ENCODE measurements at places on chromosomes 13 and 19.

DNA sequence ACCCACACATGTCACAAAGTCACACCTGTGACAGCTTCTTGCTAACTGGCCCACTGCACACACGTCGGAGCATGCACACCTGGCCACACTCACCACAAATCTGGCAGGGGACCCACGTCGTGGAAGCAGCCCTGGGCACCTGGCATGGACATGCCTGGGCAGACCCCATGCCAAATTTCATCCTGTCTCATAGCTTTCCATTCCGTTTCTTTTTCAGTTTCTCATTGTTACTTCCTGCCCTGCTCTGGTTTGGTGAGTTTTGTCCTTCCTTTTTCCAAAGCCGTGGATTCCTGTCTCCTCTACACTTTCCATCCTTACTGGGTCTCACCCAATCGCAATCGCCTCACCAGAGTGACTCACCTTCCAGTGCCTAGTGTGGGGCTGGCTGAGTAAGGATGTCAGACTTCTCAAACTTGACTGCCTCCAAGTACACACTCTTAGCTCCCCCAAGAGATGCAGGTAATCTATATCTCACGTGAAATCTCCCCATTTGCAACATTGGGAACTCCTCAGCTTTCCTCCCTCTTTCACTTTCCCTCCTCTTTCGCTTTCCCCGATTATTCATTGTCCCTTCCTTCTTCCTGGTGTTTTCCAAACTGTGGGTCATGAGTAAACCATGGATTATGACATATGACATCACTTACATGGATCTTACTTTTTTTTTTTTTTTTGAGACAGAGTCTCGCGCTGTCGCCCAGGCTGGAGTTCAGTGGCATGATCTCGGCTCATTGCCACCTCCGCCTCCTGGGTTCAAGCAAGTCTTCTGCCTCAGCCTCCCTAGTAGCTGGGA is 1.6 kb upstream of the BBC3 start:
- DNase-seq = peak; percentile 67

- peak; percentile 84 for DNase-seq
These were observed 25.2 kb upstream of the HIF3A start for GRCh38 chr19:46271481-46272197.

GRCh38 chr13:112877539-112877938 is 91.5 kb upstream of the MCF2L start:
- DNase-seq = no peak

GRCh38 chr13:75312884-75313520 is 169.0 kb downstream of the TBC1D4 start:
- no peak for DNase-seq

DNA sequence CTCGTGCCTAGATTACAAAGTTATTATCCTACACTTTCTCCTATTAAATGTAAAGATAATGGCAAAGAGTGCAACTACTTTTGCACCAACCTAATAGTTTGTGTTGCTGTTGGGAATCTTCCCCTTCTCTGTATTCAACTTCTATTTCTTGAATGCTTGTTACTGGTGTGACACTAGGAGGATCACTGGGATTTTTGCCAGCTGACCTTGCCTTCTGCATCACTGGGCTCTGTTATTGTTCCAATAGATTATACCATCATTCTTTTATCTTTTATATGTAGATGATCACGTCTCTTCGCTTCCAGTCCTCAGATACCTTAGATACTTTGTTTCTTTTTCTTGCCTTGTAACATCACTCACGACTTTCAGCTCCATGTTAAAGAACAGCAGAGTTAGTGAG is 3.5 kb upstream of the OR10H4 start:
- DNase-seq = no peak

DNA sequence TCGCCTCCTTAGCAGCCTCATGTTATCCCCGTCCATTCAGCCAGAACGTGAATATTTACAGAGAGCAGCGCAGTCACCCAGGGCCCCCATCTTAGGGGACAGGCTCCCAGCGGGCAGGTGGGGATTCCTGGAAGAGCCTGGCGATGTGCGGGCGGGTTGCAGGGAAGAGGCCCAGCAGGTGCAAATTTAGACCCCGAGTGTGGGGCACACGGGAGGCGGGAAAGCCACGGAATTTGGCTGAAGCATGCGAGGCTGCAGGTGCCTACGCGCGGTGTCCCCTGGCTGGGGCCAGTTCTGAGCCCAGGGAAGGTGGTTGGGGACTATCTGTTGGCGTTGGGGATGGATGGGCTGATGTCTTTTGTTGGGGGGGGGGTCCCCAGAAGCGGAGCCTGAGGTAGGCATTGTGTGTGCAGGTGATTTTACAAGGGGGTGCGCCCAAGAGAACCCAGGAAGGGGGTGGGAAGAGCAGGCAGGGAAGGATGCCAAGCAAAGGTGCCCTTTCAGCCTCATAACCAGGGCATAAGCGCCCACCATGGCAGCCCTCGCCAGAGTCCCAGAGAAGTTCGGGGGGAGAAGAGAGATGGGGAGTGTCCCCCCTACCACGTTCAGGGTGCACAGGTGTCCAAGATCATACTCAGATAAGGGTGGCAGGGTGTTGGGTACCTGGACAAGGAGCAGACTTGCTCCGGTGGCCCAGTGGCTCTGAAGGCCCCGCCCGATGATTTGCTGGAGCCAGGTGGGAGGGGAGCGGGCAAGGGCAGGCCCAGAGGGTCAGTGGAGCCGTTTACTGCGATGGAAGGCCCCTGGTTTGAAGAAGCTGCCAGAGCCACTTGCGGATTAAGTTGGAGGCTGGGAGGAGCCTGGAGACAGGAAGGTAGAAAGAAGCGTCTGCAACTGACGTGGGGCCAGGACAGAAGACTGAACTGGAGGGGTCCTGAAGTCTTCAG is 1.2 kb downstream of the TPGS1 start:
- DNase-seq = no peak

GRCh38 chr13:27005556-27005955 is 166.1 kb downstream of the USP12 start:
- DNase-seq = no peak

DNA sequence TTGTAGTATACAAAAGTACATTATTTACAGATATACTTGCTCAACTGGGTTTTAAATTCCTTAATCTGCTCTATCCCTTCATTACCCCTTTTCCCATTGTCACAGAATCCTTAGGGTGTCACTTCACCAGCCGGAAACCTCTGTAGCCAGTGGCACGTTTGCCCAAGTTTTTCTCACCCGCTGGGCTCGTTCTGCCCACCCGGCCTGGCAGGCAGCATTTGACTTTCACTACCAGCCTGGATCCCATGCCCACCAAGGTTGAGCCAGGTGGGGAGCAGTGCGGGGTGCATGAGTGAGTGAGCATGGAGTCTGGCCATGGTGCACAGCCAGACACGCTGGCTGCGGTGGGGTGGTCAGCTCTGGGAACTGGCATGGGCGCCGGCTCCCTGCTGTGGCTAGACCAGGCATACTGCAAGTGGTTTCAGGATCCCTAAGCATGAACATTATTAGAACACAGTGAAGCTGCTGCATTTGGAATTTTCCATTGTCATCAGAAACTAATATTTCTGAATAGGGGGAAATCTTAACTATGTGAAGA is 98.3 kb downstream of the NALCN start:
- no peak for DNase-seq

DNA sequence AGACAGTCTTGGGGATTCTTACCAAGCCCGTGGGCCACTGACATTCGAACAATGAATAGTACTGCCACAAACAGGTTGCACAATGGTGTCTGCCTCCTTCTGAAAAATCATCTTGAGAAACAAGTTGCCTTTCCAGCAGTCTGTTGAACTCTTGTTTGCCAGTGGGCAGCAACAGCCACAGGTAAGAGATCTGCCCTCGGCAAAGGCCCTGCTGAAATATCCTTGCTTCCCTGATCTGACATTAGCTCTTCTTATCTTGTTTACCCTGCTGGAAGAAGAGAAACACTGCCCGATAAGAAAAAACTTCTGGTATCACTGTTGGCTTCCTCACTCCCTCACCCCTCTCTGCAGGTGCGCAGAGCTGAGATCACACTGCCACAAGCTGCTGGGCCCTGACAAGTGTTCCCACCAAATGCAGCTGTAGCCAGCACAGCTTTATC is 2.0 kb downstream of the DOCK9 start:
- DNase-seq = no peak

- DNase-seq = no peak
These were observed 8.0 kb upstream of the MEDAG start for GRCh38 chr13:30898070-30898469.

DNA sequence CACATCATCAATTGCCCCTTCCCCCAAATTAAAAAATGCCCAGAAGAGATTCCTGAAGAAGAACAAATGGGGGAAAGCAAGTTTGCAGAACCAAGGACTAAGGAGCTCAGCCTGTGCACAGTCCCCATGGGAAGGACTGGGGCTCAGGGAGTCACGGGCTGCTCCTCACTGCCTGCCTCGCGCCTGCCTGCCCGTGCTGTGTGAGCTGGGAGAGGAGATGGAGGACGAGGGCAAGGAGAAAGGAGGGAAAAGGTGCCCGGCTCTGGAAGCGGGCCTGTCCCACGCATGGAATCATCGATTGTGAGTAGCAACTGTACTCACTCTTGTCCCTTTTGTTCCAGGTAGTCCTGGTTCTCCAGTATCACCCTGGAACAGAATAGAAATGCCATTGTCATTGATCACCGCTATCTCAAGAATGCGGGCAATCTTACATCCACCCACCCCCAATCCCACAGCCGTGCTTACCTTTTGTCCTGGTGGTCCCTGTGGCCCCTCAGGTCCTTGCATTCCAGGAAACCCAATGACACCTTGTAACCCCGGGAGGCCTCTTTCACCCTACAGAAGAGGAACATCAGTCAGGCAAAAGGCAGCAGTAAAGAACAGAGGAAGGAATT is 93.4 kb downstream of the COL4A1 start:
- DNase-seq = no peak

- DNase-seq = no peak
These were observed 110.9 kb downstream of the HS6ST3 start for GRCh38 chr13:96200810-96201209.

DNA sequence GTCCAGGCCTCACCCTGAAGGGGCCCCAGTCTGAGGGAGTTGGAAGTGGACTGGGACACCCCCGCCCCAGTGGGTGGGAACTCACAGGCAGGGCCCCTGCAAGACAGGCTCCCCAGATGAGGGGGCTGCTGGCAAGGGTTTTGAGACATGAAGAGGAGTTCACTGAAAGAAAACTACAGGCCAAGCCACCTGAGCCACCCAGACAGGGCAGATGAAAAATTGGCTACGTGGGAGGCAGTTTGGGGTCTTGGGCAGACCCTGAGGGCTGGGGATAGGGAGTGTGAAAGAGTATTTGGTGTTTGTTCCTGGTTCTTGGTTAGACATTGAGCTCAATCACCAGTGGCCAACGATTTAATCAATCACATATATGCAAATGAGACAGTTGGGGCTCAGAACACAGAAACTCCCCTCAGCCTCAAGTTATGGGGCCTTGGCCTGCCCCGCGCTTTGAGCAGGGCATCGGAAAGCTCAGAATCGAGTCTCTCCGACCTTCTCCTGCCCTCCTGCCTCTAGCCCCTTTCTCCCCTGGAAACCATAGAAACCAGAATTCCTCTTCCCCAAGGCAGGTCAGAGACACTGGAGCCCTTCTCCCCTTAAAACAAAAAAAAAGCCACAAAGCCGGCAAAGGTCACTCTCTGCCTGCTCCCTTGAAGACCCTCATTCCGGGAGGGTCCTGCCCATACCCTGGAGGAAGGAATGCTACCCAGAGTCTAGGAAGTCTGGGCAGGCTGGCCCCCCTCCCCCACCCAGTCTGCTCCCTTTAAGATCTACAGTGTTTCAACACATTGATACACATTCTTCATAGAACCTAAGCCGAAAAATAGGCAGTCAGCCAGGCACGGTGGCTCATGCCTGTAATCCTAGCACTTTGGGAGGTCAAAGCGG is 1.3 kb upstream of the ISYNA1 start:
- peak; percentile 76 for DNase-seq

DNA sequence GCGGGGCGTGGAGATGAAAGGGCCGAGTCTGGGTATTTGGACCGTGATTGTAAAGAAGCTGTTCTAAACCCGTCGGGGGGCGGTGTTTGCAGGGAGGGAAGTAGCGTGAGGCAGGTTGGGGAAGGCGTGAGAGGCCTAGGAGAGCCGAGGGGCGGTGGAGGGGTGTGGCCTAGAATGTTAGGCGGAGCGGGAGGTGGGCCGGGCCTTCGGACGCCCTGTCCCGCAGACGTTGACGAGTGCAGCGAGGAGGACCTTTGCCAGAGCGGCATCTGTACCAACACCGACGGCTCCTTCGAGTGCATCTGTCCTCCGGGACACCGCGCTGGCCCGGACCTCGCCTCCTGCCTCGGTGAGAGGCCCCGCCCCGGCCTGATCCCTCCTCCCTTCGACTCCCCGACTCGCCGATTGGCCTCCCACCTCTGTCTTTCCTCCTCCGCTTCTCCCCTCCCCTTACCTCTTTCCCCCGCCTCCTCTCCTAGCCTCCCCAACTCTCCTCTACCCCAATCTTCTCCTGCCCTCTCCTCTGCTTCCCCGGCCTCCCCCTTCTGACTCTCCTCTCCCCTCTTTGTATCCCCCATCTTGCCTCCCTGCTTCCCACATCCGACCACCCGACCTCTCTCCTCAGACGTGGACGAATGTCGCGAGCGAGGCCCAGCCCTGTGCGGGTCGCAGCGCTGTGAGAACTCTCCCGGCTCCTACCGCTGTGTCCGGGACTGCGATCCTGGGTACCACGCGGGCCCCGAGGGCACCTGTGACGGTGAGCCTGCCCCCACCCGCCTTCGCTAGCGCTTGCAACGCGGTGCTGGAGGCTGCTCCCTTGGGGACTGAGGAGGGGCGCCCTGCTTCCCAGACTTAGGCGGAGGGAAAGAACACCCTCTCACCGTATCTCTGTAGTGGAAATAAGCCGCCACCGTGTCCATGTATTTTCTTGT is 12.8 kb downstream of the LTBP4 start:
- peak; percentile 65 for DNase-seq

DNA sequence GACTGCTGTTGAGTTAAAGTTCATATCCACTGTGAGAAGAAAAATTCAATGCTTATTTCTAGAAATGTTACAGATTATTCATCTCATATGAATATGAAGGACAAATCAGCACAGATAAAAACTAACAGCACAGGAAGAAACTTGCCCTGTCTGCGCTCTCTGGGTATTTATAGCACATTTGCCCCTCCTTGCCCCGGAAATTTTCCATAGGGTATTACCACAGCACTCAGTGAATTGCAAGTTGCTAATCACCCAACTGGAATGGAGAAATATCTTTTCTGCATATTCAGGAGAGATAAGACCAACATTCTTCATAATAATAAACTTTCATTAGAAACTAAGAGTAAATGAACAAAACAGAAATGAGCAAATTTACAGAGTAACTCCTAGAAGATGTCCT is 318.0 kb upstream of the KLF12 start:
- DNase-seq = no peak

DNA sequence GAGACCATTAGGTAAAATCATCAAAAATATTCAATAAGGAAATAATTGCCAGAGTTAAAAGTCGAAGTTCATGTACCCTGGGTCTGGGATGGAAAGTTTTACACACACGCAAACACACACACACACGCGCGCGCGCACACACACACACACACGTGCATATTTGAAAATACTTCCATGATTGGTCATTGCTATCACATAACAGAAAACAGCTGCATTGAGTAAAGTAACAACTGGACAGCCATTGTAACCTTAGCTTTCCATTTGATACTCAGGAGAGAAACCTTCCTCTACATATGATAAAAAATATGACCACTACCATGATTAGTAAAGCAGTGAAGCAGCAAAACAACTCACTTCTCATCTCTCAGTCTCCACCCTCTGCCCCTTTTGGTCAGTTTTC is 490.0 kb upstream of the SGCG start:
- DNase-seq = no peak

- peak; percentile 95 for DNase-seq
These were observed at the start of gene ZNF175 for GRCh38 chr19:51570962-51571575. Gene ZNF175 (plus strand): TSS chr19:51571283. CDS start chr19:51573330, 2,047 bp downstream.

- DNase-seq = peak; percentile 57
These were observed 20.3 kb downstream of the MAST3 start for GRCh38 chr19:18117692-18118378.
